BE2C (cell line): ENCODE measurements at places on chromosomes 12 and 14.
A peak's percentile ranks its signal among the peaks of the same experiment; 100 is the strongest.

GRCh38 chr12:53844994-53845844 is 93.4 kb upstream of the HOXC13 start:
- no peak for DNase-seq

- no peak for DNase-seq
Measured at GRCh38 chr12:133235401-133236112, at the start of gene ANHX. TSS of gene ANHX (minus strand) at chr12:133235877. CDS start at chr12:133234356, 1,521 bp downstream.

DNA sequence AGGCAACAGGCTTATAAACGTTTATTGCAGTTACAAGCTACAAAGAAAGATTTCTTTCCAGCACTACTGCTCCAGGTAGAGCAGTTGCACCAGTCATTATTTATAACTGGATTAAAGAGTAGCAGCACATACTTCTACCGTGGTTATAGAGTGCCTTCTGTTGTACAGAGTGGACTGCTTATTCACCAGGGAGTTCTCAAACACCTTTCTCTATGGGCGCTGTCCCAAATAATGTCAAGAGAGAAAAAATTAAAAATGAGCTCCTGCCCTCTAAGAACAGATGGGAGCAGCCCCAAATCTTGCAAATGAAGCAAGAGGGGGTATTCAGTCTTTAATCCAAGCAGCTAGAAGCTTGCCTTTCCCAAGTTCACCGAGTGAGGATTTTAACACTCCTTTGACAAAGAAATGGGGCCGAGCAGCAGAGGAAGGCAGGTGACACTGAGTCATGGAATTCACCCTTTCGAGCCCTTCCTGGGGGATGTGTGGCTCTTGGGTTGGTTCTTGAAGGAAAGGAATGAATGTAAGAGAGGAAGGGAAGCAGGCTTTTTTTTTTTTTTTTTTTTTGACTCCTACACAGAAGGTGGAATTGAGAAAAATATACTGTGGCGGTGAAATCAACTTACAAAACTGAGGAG is 181.2 kb downstream of the PRKCH start:
- DNase-seq, result no peak

GRCh38 chr12:70185301-70185700 is 57.9 kb upstream of the CNOT2 start:
- DNase-seq, result no peak

DNA sequence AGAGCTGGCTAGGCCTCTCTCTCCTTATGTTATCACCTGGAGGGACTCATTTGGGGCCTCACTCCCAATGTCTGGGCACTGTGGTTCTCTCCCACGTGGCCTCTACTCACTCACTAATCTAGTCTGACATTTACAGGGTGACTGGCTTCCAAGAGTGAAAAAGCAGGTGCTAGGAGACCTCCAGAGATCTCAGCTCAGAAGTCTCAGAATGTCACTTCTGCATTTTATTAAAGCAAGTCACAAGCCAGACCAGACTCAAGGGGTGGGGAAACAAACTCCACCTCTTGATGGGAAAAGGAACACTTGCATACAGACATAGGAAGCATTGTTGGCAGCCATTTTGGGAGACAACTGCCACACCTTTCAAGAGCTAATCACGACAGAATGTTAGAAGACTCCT is 175.9 kb downstream of the MON2 start:
- no peak for DNase-seq

- DNase-seq, result no peak
Measured at GRCh38 chr12:122437656-122438121, 15.2 kb upstream of the CLIP1 start.

- no peak for DNase-seq
Measured at GRCh38 chr14:53652068-53652467, 304.6 kb downstream of the BMP4 start.

DNA sequence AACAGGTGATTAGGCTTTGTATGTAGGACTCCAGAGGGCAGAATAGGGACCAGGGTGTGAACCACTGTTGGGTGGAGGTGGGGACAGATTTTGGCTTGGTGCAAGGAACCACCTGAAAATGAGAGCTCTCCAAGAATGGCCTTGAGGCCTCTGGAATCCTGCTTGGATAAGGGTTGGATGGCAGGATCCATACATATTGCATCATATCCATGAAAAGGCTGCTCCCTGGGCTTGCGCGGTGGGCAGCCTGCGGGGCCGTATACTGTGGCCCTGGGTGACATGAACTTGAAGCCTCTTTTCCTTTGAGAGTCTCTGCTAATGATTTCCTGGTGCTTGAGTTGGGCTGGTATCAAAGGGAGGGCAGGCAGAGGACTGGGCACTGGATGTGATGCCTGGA is 1.3 kb upstream of the SLC10A1 start:
- DNase-seq, result no peak

- DNase-seq, result no peak
Measured at GRCh38 chr14:96280104-96280503, 24.1 kb downstream of the BDKRB1 start.

GRCh38 chr14:54083549-54084239 is 127.1 kb upstream of the BMP4 start:
- no peak for DNase-seq

DNA sequence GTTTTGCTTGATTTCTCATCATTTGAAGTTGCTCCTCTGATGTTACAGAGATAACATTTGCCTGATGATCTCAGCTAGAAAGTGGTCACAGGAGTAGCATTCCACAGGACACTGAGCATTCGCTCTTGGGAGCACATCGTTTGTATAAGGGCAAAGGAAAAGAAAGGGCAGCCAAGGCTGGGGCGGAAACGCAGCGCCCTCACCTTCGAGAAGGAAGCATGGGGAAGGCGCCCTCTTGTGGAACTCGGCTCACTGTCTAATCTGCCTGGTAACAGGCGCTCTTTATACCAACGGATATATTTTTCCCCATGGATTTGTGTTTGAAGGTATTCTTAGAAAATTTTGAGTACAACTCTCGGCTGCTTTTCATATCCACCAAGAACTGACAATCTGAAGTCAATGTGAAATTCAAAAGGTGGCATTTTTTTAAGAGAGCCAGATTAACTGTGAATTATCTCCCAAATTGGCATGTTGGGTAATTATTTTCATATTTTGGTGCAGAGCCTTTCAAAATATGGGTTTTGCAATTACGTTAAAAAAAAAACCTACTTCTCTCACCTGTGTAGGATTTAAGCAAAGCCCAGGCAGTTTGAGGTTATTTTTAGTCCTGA is 172.7 kb downstream of the CAND1 start:
- peak; percentile 82 for DNase-seq

- DNase-seq, result no peak
Measured at GRCh38 chr14:56896231-56896630, 86.0 kb upstream of the OTX2 start.

DNA sequence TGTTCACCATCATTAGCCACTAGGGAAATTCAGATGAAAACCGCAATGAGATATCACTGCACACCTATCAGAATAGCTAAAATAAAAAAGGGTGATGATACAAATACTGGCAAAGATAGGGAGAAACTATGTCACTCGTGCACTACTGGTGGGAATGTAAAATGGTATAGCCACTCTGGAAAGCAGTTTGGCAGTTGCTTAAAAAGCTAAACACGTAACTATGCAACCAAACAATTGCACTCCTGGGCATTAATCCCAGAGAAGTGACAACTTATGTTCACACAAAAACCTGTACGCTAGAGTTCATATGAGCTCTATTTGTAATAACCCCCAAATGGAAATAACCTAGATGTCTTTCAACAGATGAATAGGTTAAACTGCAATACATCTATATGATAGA is 35.4 kb downstream of the GPR135 start:
- DNase-seq, result no peak

DNA sequence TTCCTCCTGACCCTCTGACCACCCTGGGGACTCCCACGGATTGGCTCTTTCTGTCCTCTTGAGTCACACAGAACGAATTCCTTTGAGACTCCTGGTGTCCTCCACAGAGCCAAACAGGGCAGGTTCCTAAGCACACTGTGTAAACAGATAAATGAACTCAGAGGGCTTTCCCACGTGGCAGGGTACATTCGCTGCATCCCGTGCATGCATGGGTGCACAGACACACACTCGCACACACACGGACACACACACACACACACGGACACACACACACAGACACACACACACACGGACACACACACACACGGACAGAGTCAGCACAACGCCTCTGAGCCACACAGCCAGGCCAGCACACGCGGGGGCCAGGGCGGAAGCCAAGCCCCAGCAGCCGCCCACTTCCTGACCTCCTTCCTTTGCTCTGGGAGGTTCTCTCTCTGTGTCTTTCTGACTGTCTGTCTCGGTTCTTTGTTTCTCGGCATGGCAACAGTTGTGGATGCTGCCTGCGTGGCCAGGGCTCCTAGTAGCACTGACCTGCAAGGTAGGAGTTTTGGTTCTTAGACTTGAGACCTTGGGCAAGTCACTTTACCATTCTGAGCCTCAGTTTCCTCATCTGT is 706 bp downstream of the CRACR2A start:
- no peak for DNase-seq

DNA sequence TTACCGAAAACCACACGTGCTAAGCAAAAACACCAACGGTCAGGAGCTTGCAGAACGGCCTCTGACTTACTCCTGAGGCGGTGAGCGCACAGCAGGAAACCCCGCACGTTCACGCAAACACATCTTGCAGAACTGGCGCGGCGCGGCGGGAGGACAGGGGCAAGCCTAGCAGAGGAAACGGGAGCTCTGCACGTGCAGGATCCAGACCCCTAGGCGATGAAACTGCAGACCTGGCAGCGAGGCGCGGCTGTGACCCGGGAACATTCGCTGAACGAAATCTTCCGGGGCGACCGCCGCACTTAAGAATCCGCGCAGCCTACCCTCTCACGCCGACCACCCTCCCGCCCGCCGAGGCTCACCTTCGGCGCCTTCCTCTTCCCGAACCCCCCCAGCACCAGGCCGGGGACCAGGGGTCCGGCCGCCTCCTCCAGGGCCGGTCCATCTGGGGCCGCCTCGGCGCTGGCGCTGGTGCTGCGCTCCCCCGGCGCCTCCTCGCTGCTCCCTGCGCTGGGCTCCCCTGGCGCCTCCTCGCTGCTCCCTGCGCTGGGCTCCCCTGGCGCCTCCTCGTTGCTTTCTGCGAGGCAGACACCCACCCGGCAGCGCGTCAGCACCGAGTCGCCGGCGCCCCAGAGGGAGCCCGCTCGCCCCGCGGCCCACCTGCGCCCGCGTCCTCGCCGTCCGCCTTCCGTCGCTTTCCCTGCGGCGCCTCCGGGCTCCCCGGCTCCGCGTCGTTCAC is 615 bp downstream of the DDX51 start:
- DNase-seq, result peak; percentile 25

- DNase-seq, result no peak
Measured at GRCh38 chr14:64929014-64929359, 13.6 kb downstream of the GPX2 start.

- DNase-seq, result no peak
Measured at GRCh38 chr12:5187136-5187535, 143.5 kb downstream of the KCNA5 start.

DNA sequence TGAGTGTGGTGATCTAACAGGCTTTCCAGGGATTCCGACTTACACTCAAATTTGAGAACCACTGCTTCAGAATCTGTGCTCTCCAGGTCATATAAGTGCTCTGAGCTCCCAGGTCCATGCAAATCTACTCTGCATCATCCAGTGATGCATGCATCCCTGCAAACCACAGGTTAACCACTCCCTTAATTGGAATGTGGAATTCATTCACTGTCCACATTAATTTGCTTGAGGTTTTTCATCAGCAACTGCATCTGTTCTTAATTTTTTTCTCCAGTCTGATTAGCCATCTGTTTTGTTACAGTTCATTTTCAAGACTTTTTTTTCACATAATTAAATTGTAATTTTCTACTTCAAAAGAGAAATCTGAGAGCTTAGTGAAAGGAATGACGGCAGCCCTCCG is 43.4 kb upstream of the RIN3 start:
- no peak for DNase-seq

DNA sequence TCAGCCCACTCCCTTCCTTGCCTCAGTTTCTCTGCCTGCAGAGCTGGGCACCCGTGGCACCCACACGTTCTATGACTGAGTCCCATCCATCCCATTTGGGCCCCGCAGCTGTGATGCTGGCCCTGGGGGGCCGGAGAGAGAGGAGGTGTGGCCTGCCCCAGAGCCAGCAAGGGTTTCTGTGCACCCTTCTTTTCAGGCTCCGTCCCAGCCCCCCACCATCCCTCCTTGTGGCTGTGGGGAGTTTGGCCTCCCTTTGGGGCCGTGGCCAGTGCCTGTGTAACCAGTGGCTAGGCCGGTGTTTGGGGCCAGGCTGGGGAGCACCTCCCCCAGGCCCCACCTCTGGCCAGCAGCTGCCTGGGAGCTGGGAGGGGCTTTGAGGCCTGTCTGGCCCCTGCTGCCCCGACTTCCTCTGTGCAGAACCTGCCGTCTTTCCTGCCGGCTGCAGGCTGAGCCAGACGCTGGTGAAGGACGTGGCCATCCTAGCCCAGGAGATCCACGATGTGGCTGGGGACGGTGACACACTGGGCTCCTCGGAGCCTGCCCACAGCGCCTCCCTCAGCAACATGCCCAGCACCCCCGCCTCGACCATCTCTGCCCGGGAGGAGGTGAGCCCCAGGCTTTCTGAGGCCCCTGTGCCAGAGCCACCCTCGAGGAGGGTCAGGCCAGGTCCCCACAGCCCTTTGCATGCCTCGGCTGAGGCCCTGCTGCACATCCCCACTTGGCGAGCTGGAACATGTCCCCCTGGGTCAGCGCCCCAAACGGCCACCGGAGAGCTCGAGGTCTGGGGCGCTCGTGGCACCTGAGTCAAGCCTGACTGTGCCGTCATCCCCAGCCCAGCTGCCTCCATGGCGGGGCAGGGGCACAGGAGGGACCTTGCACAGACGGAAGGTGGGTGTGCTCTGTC is 27.7 kb downstream of the CEP170B start:
- peak; percentile 24 for DNase-seq

- no peak for DNase-seq
Measured at GRCh38 chr12:84070292-84070691, 842.3 kb downstream of the SLC6A15 start.

DNA sequence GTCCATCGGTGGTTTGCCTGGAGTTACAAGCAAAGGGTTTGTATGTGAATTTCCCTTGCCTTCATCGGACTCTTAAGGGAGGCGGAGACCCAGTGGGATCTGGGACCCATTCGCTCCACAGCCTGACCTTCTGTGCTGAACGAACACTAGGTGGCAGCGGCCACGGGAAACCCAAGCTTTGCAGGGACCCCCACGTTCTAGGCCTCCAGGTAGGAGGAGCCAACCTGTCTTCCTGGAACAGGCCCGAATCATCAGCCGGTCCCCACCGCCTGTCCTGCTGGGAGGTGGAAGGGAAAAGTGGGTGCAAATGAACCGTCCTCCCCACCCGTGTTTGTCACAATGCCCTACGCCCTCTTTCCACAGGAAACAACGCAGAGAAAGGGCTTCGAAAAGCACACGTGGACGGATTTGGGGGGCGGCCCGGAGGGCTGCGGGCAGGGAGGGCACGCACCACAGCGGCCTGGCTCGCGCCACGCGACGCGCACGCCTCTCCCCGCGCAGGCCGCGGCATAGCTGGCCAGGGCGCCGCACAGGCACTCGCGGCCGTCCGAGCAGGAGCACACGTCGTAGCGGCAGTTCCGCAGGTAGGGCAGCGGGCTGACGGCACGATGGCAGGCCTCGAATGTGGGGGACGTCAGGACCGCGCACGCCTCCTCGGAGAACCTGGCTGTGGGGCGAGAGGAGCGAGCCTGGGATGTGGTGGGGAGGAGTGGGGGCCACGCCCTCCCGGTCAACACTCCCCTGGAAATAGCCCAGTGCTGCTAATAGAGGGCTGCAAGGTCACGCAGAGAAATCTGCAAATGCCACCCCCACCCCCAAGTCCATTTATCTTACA is 67.8 kb downstream of the VWF start:
- peak; percentile 60 for DNase-seq

GRCh38 chr12:31386364-31386777 is 60.4 kb upstream of the SINHCAF start:
- no peak for DNase-seq
